SK-N-MC (cell line): ENCODE measurements at places on chromosomes 3 and 15.

- DNase-seq, result no peak
These were observed 33.1 kb upstream of the POLG start for GRCh38 chr15:89367485-89368451.

GRCh38 chr15:76193934-76194333, 117.3 kb downstream of the ETFA start:
- no peak for DNase-seq

DNA sequence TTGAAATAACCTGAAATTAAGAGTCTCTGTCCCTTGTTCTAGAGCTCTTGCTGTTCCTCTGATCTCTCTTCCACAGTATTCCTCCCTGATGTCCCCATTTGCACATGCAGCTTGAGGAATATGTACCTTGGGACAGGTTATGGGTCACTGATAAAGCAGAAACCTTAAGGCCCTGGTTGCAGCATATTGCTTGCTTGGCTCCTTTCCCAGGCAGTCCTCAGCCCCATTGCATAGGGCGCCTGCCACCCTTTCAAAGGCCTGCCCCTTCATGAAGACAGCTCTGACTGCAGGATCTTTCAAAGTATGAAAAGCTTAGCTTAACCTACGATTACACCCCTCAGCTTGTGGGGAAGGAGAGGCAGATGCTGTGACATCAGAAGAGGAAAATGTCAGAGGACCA, 51.6 kb downstream of the WDR76 start:
- no peak for DNase-seq

DNA sequence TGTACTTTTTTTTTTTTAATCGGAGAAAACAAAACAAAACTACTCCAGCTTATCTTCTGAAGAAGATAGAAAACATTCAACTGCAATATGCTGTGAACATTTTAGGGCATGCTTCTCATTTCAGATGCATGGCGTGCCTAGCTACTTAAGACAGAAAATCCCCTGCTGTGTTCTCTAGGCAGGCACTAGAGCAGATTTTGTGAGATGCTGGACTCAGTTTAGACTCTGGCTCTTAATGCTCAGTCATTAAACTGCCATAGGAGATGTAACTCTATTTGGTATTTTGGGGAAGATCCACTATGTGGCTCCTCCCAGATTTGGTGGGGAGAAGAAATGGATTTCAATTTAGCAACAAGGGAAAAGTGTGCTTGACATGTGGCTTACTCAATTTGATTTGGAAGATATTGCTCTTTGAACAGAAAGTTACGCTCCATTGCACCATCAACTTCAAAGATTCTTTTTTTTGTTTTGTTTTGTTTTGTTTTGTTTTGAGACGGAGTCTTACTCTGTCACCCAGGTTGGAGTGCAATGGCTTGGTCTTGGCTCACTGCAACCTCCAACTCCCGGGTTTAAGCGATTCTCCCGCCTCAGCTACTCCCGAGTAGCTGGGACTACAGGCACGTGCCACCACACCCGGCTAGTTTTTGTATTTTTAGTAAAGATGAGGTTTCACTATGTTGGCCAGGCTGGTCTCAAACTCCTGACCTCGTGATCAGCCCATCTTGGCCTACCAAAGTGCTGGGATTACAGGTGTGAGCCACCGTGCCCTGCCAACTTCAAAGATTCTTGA, 62.0 kb upstream of the LEKR1 start:
- DNase-seq, result peak; percentile 92

DNA sequence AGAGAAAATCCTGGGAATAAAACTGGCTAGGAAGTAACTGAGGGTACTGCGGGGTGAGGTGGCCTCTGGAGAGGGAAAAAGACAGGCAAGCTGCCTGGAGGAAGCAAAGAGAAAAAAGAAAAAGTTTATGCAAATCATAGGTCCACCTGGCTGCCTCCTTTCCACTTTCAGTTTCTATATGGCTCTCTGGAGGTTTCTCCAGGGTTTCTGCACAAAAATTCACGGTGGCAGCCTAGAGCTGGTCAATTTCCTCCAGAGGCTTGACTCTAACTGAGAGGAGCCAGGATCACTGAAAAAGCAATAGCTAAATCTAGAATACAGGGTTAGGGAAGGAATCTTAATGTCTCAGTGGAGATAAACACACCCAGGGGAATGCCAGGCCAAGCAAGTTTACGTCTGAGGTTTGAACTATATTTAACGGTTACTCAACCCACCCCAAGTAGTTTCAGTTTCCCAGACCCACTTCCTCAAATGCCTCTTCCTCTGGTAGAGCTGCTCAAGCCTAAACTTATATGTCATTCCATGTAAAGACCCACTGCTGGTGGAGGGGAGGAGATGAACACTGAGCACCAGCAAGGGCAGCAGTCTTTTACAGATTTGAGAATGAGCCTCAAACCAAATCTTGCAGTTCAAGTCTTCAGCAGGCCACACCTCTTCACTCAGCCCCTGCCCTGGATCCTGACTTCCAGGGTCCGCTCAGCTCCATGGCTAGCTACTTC, 5.7 kb downstream of the LYSMD2 start:
- no peak for DNase-seq

DNA sequence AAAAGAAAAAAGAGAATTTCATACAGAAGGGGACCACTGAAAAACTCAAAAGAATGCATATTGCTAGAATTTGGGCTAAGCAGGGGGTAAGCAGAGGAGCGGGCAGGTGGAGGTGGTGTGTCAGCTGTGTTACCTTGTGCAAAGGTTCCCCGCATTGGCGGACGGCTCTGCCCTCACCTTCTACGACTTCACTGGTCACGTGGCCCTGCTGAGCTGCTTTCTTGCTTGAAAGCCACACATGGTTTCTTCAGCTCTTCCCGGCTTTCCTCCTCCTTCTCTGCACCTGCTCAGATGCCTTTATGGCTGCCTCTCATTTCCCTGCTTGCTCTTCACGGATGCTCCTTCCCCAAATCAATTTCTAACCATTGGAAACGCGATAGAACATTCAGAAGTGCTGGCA, 30.5 kb downstream of the FAH start:
- no peak for DNase-seq

DNA sequence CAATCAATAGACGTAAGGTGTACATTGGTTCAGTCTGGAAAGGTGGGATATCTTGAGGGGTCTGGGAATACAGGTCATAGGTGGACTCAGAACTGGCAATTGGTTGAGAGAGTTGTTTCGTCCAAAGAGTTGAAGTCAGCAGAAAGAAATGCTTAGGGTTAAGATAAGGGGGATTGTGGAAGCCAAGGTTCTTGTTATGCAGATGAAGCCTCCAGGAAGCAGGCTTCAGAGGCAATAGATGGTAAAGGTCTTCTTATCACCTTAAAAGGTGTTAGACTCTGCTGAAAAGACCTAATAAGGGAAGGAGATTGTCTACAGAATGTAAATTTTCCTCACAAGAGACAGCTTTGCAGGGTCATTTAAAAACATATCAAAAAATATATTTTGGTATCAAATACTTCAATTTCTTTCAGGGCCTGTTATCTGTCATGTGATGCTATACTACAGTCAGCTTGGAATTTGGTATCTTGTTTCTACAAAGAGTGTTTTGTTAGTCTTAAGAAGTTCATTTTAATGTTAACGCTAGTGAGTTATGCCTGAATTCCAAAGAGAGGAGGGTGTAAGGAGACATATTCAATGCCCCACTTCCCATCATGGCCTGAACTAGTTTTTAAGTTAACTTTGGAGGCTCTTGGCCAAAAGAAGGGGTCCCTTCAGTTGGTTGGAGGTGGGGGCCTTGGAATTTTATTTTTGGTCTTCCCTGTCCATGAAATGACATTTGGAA, 378.2 kb upstream of the ROBO2 start:
- no peak for DNase-seq

DNA sequence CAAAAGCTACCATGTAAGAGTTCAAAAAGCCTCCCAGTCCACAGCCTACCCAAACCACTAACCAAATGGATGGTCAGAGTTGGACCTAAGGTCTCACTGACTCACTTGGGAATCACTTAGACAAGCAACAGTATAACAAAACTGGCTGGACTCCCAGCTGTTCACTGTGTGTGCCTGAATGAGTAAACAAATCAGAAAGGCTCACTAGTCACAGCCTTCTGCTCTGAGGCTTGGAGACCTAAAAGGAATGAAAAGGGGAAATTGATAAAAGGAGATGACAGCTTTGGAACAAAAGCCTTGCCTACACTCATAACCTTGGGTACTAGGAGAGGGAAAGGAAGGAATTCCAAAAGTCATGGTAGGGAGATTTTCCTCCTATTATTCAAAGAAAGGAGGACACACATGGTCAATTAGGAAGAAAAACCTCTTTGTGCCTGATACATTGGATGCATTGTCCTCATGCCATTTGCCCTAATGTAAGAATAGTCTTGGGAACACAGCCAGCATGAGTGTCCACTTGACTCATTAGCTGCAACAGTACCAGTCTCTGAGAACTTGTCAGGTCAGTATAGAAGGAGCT, 92.3 kb downstream of the FRMD5 start:
- DNase-seq, result no peak

GRCh38 chr15:64182859-64183370, 20.1 kb upstream of the PPIB start:
- no peak for DNase-seq

DNA sequence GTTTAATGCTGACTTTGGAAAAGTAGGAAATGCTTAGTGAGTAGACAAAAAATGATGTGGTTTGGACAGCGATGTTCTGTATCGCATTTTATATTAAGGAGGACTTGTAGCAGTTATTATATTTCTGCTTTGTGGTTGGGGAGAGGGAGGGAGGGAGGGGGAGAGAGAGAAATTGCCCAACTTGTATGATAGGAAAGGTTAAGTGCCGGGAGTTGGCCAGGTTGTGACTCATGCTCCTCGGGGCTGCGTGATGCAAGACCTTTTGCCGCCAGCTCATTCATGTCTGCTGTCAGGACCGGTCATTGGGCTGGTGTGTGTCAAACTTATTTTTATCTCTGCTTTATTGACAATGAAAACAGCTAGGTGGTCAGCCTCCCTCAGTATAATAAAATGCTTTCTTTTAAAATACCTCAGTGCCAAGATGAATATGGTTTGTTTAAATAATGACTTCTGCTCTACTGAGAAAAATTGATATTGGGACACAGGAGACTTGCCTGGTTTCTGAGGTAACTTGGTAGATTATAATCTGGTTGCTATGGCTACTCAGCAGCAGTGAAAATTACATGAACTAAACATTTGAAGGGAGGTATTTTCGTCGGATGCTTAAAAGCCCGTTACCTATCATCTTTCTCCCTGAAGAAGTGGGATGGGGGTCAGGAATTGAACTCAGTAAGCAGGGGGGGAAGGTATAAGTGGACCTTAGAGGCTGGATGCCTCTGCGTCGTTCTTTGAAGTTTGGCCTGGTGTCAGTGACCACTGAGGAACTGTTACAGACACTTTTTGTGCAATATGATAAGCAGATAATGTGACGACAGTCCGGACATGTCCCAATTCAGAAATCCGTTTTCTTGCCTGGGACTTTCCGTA, 90.7 kb downstream of the FNDC3B start:
- DNase-seq, result no peak

DNA sequence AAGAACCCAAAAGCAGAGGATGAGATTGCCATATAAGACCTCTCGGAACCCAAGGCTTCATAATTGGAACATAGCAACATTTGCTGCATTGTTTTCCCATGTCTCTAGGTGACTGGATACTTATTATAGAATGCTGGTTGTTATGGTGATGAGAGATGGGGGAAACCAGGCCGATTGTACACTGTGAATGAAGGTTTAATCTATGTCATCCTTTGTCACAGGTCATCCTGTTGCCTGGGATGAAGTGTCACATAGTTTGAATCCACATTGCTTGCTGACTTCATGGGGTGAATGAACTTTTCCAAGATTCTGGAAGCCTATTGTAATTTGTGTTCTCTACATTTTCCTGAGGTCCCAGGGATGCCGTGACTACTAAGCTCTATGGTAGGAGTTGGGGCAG, 41.8 kb downstream of the CLEC3B start:
- DNase-seq, result no peak

- no peak for DNase-seq
These were observed 3.7 kb upstream of the RHOV start for GRCh38 chr15:40877694-40878093.

DNA sequence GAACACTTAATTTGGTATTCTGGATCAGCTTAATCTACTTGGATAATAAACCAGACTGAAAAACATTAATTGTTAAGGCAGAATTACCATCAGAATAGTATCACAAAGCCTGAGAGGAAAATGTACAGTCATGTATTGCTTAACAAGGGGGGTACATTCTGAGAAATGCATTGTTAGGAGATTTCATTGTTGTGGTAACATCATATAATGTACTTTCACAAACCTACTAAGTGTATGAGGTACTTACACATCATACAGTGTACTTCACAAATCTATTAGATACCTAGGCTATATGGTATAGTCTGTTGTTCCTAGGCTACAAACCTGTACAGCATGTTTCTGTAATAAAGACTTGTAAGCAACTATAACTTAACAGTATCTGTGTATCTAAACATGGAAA, 68.2 kb downstream of the NBEAL2 start:
- DNase-seq, result no peak

GRCh38 chr15:52247461-52247860, 48.1 kb downstream of the MYO5C start:
- no peak for DNase-seq

DNA sequence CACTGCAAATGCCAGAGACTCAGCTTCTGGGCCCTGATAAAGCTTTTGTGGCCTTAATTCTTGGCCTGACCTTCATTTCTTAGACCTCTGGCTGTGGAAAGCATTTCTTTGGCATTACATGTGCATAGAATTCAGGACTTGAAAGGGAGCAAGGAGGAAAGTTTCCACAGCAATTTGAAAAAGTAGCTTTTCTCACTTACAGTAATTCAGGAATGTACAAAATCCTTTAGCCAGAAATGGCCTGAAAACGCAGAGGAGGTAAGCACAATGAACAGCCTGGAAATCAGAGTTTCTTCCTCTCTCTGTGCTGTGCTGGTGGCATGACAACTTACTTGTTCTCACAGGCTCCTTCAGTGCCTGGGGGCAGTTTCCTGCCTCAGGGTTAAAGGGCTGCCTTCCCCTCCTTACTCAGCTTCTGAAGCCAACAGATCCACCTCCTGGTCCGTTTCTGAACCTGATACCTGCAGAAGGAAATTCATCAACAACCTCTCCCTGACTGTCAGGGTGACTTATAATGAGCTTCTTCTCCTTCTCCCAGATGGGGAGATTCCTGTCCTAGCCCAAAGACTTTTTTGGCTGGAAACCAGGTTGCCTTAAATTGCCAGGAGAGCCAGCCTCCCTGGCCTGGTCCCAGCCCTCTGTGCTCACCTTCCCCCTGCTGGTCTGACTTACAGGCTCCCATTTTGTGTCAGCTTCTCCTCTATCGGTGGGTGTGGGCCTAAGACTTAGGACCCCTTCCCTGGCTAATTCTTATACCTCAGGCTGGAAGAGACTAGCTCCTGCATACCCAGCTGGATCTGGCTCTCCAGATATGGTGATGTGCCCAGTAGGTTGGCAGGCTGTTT, 102.3 kb downstream of the MYRIP start:
- no peak for DNase-seq

- DNase-seq, result no peak
These were observed 146.4 kb downstream of the TJP1 start for GRCh38 chr15:29675791-29676301.
